ENCODE measurements at places on chromosomes 1 and 21. TPM values are rescaled to one million over a fixed set of nuclear protein-coding genes. Genes with fewer than 3 reads are reported as not detected.

DNA sequence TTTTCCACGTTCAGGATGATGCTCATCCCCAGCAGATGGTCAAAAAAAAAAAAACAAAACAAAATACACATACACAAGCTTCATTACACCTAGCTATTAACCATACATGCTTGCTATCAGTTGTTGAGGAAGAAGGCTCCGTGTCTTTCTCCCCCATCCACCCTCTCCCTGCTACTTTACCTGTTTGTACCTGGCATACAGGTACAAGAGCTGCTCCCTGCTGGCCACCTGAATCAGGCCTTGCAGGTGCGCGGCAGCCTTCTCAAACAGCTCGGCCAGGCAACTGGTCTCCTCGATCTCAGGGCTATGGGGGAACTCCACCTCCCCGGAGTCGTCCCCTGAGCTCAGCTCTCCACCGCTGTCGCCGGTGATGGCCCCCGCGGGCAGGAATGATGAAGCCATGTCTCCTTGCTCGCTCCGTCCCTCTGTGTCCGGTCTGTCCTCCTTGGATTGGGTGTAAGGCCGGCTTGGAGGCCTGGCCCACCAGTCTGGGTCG, 464 bp downstream of the ACBD6 start:
- DNase-seq: no peak

DNA sequence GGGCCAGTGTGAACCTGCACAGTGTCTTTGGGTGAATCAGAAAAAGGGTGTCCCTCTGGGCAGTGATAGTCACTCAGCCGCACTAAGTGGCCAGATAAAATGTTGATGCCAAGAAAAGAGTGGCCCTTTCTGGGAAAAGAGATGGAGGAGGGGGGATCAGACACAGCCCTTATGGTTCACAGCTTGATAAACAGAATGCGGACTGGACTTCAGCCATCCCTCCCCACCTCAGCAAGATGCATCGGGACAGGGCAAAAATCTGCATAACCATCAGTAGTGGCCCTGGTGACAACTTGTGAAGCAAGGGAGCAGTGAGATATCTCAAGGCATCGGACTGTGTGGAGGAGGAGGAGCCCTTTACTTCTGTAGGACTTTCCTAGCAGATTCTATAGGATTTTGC, 353.8 kb upstream of the PLXNA2 start:
- DNase-seq: no peak

Gene IL19
- not detected for polyA plus RNA-seq

DNA sequence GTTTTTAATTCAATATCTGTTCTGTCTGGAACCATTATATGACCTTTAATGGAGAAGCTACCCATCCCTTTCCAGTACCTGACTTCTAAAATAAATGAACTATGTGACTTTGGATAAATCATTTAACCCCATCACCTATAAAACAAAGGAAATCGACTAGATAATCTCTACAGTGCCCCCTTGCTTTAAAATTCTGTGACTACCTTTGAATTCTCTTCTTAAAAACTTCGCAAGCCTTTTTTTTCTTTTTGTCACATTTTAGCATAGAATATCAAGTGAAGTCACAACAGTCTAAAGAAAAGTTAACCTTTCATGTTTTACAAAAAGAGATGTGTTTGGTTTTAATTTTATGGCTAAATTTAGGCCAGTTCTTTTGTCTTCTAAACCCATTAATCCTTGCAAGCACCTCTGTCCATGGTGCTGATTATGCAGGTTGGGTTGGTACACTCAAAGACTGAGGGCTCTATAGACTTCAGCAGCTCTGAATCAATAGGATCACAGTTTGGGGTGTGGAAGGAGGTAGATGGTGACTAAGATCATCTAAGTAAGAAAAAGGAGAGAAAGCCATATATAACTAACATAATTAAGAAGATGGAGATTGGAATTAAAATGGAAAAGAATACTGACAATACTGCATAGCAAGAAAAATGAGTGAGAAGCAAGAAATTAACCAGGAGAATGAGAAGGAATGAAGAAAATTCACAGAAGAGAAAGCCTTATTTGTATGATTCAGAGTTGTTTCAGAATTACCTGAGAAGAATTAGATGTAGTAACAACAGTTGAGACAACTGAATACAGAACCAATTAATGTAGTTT, 59.2 kb downstream of the TBX15 start:
- no peak for DNase-seq

DNA sequence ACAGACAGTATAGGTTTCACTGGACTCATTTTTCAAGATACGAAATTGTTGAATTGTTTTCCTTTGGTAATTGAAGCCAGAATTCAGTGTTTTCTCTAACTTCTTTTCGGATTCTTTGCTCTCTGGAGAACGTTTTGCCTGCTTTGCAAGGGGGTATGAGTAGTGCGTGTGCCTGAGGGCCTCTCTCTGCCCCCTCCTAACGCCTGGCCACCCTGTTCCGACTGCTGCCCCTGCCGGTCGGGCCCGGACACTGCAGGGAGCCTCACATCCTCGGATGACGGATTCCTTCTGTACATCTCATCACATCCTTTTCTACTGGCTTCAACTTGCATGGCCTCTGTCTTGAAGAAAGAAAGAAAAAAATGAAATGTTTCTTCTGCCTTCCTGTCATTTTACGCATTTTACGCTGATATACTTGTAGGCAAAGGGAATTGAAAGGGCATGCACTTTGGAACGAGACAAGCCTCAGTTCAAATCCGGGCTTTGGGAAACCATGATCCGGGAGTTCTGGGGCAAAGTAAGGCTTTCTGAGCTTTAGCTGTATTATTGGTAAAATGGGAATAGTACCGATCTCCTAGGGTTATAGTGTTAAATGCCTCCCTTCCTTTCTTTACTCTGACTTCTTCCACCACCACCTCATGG, 65.1 kb downstream of the DISC1 start:
- DNase-seq: no peak

Gene GCSAML
- not detected for polyA plus RNA-seq

Gene TSPEAR
- polyA plus RNA-seq: not detected

GRCh38 chr21:43331962-43332828, 94.7 kb downstream of the SIK1 start:
- peak; percentile 88 for DNase-seq

- DNase-seq: no peak
Observed at GRCh38 chr1:227895828-227896685, 51.7 kb downstream of the WNT9A start.

Gene CAMK1G
- 2.0 TPM for polyA plus RNA-seq

GRCh38 chr1:94755675-94756074, 64.5 kb upstream of the SLC44A3 start:
- DNase-seq: peak; percentile 96

DNA sequence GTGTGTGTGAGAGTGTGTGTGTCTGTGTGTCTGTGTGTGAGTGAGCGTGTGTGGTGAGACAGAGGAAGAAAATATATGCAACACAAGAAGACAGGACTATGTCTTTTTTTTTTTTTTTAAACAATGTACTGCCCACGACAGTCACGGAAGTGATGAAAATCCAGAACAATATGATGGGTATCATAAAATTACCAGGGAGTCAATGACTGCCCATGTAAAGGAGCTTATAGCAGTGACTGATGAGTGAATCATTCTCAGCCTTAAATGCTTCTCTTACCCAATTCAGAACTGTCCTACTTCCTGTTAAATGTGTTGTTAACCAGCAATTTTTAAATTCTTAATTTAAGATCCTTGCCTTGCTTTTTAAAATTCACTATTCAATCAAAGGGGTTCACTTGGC, 46.6 kb downstream of the RGS7 start:
- DNase-seq: no peak

Gene FCRL5
- polyA plus RNA-seq: not detected

DNA sequence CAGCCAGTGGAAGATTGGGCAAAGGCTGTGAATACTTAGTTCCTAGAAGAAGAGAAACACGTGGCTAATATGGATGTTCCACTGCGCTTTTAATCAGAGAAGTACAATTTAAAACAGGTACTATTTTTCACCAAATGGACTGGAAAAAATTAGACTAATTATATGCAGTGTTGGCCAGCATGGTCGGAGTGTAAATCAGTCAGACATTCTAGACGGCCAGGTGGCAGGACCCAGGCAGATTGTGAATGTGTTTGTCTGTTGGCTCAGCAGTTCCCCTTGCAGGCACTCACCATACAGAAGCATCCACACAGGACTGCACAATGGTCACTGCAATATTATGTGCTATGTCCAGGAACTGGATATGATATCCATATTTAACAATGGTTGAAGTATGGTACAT, 23.9 kb upstream of the SLC25A34 start:
- no peak for DNase-seq

DNA sequence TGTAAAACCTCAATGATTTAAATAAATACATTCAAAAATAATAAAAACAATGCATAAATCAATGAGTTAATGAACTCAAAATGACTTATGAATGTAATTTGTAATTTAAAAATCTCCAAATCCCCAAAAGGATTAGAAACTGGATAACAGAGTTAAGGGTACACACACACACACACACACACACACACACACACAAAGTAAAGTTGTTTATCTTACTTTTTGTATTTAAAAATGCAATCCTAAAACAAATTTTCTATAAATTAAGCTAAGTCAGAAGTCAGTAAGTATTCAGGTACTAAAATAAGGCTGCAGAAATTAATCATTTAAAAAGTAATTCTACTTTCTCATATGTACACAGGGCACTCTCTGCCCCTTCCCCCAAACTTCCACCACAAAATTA, 1.8 kb downstream of the LRIF1 start:
- no peak for DNase-seq

DNA sequence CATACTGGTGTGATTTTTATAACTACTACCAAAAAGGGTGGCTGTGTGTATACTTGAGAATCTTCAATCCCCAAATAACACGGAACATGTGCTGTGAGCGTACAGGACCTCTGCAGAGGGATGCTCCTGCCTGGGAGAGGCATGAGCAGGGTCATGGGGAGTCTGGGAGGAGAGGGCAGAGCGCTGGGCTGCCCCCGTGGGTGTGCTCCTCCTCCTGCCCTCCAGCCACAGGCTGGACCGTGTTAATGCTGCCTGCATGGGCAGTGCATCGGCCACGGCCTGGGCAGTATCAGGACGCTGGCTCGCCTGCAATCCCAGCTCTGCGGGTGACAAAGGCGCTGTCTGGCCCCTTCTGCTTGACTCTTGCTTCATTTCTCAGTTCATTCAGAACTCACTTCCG, 6.2 kb downstream of the CEP104 start:
- no peak for DNase-seq

Gene TCHH
- polyA plus RNA-seq: not detected

DNA sequence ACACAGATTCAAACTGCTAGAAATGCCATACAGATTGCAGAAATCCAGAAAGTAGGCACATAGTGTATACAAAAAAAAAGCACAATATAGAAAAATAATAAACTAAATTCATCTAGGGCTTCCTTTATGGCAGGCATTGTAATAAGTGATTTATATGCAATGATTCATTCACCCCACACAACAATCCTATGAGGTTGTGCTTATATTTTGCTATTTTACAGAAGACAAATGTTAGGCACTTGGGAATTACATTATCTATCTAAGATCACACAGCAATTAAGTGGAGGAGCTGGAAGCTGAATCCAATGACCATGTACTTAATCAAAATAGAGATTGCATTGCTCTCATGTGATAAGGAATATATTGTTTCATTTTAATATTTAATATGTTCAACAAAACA, 225.7 kb upstream of the KCNK2 start:
- DNase-seq: no peak

DNA sequence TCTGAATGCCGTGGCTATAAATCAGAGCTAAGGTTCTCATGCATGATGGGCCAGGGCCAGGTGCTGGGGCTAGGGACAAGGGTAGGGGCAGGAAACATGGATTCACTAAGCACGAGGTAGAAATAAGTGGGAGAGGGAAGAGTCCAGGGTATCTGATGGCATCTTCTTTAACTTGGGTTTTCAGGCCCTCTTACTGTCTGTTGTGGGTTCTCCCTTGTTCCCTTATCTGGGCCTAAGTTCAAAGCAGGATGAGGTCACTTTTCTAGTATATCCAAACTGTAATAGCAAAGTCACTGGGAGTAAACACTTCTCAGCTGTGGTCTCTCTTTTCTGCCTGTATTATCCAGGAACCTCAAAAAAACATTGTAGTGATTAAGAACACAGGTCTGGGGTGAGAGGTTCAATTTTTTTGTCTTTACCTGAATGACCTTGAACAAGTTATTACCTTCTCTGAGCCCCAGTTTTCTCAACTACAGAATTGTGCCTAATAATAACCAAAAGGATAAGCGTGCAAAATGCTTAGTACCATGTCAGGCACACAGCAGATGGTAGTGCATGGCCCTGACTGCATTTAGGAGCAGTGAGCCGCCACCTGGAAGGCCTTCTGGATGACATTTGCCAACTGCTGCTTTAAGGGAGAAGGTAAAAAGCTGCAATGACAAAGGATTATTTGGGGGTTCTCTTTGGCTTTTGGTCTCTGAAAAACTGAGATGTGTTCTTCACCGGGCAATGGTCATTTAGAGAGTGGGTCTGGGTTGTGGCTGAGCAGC, 53.6 kb upstream of the A3GALT2 start:
- no peak for DNase-seq

- DNase-seq: no peak
Observed at GRCh38 chr1:12087797-12088314, 24.8 kb downstream of the TNFRSF8 start.

DNA sequence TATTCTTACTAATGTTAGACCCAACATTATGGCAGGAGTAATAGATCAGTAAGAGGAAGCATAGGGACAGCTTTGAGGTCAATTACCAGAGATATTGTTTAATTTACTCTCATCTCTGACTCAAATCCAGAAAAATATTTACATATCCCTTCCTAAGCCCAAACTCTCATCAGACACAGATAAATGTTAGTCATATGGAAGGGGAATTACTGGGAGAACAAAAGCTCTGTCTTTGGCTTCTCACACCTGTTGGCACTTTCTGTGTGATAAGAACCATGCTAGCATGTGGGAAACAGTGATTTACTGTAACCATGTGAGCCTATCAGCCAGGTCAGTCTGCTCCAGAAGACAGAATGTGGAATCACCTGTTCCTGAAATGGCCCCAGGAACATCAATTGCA, 72.4 kb downstream of the DUSP10 start:
- DNase-seq: no peak

Gene KLF17
- polyA plus RNA-seq: 0.21 TPM

DNA sequence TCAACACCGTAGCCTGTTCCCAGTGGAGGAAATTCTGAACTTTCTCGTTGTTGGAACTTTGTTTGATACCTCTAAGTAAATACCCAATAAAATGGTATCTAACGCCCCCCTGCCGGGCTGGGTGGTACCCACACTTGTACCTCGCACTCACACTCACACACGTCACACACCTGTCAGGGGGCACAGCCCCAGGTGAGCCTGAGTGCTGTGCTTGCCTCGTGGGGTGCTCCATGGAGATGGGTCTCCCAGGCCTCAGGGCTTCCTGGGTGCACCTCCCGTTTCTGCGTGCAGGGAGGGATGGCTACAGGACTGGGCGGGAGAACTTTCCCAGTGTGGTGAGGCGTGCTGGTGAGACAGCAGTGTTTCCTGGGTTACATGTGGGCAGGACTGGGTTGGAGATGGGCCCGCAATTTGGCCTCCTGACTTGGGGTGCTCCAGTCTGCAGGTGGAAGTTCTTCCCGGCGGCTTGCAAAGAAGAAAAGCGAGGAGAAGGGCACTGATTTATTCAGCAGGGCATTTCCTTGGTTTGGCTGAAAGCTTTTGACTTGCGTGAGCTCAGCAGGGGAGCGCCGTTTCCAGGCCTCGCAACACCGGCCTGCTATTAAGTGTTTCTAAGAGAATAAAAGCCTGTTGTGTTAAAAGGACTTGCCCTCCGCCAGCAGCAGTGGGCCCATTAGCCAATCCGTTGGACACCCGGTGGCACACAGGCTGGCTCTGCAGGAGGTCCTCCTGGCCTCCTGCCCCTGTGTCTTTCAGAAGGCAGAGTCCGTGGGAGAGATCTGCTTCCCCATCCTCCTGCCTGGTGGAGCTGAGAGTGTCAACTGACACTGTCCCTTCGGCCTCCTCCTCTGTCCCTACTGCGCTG, 79.7 kb downstream of the KIF26B start:
- DNase-seq: no peak

- DNase-seq: no peak
Observed at GRCh38 chr1:164855716-164856329, 296.8 kb downstream of the PBX1 start.
